Activated T-helper 2 cell treated with anti-CD3 and anti-CD28 coated beads, Interferon-gamma antibody, Interleukin-2, Interleukin-4, amounts not matched to agents 10 μg/mL and 5 μg/mL and 100 μg/mL, durations not matched to agents 14 hours and 24 hours and 36 hours (primary cell): ENCODE measurements at places on chromosomes 12 and 14. TPM values are rescaled to one million over a fixed set of nuclear protein-coding genes. Genes with fewer than 3 reads are reported as not detected.
A peak's percentile ranks its signal among the peaks of the same experiment; 100 is the strongest.

- no peaks in the 10 kb centered on the region for H3K27me3 ChIP-seq
- no peaks in the 10 kb centered on the region for H3K36me3 ChIP-seq
- no peak overlapping the region for H3K27ac ChIP-seq
- peaks cover under 1% of the 10 kb centered on the region for H3K4me1 ChIP-seq
- no peak overlapping the region for H3K4me3 ChIP-seq
- no peak for DNase-seq
Measured at GRCh38 chr12:24595652-24596235, 353.2 kb downstream of the BCAT1 start.

The SPTB gene
- total RNA-seq = 0.02 and 0.05 TPM in 2 replicates

DNA sequence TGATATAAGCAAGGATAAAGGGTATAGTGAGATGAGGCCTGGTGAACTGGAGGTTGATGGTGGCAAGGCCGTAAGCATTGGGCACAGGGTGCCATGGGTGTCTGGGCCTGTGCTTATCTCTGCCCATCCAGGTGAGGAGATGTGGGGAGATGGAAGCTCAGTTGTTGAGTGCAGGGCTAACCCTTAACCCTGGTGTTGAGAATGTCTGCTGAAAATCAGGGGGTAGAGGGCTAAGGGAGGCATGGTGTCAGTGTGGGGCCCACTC, 86.1 kb downstream of the SYNE2 start:
- no peak overlapping the region for H3K27ac ChIP-seq
- no peak overlapping the region for H3K4me3 ChIP-seq
- peaks cover 16% of the 10 kb centered on the region for H3K4me1 ChIP-seq
- H3K36me3 ChIP-seq = peaks cover 7% of the 10 kb centered on the region

- H3K4me3 ChIP-seq = no peak overlapping the region
- peaks cover 2% of the 10 kb centered on the region for H3K27me3 ChIP-seq
- H3K4me1 ChIP-seq = no peaks in the 10 kb centered on the region
- H3K27ac ChIP-seq = no peak overlapping the region
Measured at GRCh38 chr14:23396126-23396525, 11.9 kb downstream of the MYH6 start.

GRCh38 chr12:2320841-2321240, 268.1 kb downstream of the CACNA1C start:
- DNase-seq = no peak
- H3K4me3 ChIP-seq = no peak overlapping the region
- H3K27me3 ChIP-seq = peaks cover 20% of the 10 kb centered on the region

- H3K4me1 ChIP-seq = no peaks in the 10 kb centered on the region
- H3K36me3 ChIP-seq = no peaks in the 10 kb centered on the region
- no peak overlapping the region for H3K27ac ChIP-seq
Measured at GRCh38 chr14:85813040-85813439, 283.1 kb downstream of the FLRT2 start.

GRCh38 chr12:105219261-105220028, 16.5 kb downstream of the APPL2 start:
- H3K27ac ChIP-seq = no peak overlapping the region
- H3K4me1 ChIP-seq = peaks cover 2% of the 10 kb centered on the region
- H3K4me3 ChIP-seq = no peak overlapping the region
- DNase-seq = no peak

- H3K4me1 ChIP-seq = no peaks in the 10 kb centered on the region
- no peaks in the 10 kb centered on the region for H3K27me3 ChIP-seq
- peak; percentile 16 for DNase-seq
- H3K27ac ChIP-seq = no peak overlapping the region
Measured at GRCh38 chr12:44774815-44775411, 101.2 kb downstream of the NELL2 start.

The GALNT8 gene
- total RNA-seq = 1.2 and 1.4 TPM in 2 replicates

DNA sequence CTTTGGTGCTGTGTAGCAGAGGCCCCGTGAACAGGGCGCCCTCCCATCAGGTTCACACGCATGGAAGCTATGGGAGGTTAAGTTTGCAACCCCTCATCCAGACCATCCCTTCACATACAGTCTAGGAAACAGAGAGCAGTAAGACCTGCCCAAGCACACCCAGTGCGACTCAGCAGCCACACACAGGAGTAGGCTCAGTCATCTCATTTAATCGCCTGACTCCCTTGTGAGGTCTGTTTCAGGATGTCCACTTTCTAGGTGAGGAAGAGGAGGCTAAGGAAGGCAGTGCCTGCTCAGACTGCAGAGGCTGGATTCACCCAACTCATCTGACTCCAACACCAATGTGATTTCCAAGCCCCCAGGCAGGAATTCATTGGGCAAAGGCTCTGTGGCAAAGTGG, 11.9 kb downstream of the BDKRB1 start:
- no peaks in the 10 kb centered on the region for H3K36me3 ChIP-seq
- no peak overlapping the region for H3K4me3 ChIP-seq
- H3K4me1 ChIP-seq = no peaks in the 10 kb centered on the region
- no peak for DNase-seq

DNA sequence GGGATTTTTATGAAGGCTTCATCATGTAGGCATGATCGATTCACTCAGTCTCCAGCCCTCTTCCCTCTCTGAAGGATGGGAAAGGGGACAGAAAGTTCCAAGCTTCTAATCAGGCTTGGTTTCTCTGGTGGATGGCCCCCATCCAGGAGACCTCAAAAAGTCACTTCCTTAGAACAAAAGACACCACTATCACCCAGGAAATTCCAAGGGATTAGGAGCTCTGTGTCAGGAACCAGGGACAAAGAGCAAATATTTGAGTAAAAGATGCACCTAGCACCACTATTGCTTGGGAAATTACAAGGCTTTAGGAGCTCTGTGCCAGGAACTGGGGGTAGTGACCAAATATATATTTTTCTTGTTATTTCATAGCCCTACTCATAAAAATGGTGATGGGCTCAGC, 33.6 kb upstream of the TMX1 start:
- no peak overlapping the region for H3K4me3 ChIP-seq
- H3K4me1 ChIP-seq = no peaks in the 10 kb centered on the region
- peaks cover 17% of the 10 kb centered on the region for H3K27me3 ChIP-seq
- H3K27ac ChIP-seq = no peak overlapping the region

DNA sequence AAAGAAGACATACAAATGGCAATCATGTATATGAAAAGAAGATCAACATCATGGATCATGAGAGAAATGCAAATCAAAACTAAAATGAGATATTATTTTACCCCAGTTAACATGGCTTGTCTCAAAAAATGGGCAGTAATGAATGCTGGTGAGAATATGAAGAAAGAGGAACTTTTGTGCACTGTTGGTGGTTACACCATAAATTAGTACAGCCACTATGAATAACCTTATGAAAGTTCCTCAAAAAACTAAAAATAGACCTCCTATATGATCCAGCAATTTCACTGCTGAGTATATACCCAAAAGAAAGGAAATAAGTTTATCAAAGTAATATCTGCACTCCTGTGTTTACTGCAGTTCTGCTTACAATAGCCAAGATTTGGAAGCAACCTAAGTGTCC, 151.7 kb downstream of the PDZRN4 start:
- H3K27ac ChIP-seq = no peak overlapping the region
- no peaks in the 10 kb centered on the region for H3K36me3 ChIP-seq
- DNase-seq = no peak
